ENCODE measurements at places on chromosomes 2 and 18.

DNA sequence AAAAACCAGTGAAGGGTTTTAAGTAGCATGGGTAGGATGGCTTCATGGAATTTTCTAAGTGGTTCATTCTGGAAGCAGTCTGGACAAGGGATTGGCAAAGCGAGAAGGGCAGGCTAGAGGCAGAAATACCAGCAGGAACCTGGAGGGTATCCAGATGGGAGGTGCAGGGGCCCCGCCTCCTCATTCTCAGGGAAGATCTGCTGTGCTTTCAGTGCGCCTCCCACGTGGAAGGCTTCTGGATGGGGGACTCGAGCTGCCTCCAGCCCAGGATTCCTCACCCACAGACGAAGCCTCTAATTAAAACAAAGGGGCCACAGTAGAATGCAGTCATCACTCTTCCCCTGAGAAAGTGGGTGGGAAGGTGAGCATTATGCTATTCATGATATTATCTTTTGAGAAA lies 79.8 kb downstream of the VSNL1 start:
- DNase-seq, result no peak

DNA sequence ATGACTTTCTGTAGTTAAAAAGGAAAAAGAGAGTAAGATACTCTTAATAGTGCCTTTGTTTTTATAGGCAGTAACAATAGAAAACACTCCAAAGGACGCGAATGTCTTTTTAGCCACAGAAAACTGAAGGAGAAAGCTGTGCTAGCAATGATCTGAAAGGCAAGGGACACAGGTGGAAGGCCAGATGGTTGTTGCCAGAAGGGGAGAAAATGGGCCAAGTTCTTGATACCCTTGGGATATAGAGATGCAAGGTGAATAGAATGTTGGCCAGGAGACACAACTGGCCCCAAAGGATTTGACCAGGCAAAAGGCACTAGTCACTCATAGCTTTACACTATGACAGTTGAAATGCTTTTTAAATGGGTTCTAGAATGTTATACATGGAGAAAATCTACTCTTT lies 180.0 kb downstream of the NRXN1 start:
- DNase-seq, result no peak

GRCh38 chr2:113079131-113079530 lies 11.4 kb downstream of the IL1F10 start:
- no peak for DNase-seq

GRCh38 chr2:157480182-157480961 lies 36.5 kb upstream of the CYTIP start:
- peak; percentile 69 for DNase-seq

DNA sequence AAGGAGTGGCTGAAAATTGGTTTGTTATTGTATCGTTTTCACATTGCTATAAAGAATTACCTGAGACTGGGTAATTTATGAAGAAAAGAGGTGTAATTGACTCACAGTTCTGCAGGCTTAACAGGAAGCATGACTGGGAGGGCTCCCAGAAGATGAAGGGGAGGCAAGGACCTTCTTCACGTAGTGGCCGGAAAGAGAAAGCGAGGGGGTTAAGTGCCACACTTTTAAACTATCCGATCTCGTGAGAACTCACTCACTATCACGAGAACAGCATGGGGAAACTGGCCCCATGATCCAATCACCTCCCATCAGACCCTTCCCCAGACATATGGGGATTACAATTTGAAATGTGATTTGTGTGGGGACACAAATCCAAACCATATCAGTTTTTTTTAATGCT lies 81.6 kb downstream of the FBXO15 start:
- no peak for DNase-seq

DNA sequence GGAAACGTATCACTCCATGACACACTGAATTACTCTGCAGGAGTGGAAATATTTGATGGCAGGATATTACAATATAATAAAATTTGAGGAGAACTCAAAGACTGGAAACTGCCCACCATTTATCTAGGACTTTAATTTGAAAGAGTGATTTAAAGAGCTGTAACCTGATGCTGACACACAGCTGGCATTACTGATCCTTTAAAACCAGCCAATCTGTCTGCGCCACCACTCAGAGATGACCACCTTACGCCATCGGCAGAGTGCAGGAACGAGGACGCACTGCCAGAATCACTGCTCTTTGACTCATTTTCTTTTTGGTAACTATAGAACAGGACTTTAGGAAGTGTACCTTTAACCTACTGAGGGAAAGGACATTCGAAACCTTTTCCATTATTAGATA lies 114.1 kb downstream of the EPB41L3 start:
- no peak for DNase-seq

DNA sequence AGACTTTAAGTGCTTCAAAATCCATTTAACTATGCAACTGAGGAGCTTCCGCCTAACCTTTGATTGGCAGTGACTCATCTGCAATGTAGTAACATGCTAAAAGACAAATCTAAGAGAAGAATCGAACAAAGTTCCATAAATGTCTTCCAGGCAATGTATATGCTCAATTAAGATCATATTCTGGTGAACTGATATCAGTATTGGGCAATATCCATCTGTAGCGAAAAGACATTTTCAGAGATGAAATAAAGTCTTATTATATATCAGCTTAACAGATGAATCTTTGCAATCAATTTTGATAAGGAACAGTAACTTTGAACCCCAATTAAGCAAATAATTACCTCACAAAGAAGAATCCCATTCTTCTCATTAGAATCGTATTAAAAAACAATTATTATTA lies 11.6 kb downstream of the ZC3H8 start:
- no peak for DNase-seq

DNA sequence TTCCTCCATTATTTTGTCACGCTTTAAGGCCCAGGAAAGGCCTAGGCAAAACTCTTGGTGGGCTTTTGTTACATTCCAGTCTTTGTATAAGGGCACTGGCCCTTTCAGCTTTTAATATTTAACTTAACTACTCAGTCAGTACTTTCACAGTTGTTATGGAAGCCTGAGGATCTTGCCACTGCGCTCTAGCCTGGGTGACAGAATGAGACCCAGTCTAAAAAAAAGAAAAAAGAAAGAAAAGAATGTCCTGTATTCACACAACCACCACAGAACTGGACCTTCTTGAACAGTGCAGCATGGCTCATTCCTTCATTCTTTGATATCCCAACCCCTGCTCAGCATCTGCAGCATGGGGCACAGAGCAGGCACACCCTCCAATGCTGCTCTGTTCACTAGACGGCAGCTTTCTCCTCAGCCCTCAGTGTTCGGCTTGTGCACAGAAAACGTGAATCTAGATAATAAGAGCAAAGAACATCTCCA lies 93.4 kb upstream of the MSH2 start:
- no peak for DNase-seq

- no peak for DNase-seq
Measured at GRCh38 chr18:58097907-58098166, 53.8 kb downstream of the NEDD4L start.

Data from T-helper 2 cell treated with Interferon-gamma antibody and Interleukin-4, amounts not matched to agents 5 μg/mL and 100 μg/mL, for 36 hours (primary cell).